ENCODE measurements at places on chromosomes 6 and 20.

- DNase-seq, result no peak
These were observed 143.4 kb downstream of the AIG1 start for GRCh38 chr6:143204045-143204444.

DNA sequence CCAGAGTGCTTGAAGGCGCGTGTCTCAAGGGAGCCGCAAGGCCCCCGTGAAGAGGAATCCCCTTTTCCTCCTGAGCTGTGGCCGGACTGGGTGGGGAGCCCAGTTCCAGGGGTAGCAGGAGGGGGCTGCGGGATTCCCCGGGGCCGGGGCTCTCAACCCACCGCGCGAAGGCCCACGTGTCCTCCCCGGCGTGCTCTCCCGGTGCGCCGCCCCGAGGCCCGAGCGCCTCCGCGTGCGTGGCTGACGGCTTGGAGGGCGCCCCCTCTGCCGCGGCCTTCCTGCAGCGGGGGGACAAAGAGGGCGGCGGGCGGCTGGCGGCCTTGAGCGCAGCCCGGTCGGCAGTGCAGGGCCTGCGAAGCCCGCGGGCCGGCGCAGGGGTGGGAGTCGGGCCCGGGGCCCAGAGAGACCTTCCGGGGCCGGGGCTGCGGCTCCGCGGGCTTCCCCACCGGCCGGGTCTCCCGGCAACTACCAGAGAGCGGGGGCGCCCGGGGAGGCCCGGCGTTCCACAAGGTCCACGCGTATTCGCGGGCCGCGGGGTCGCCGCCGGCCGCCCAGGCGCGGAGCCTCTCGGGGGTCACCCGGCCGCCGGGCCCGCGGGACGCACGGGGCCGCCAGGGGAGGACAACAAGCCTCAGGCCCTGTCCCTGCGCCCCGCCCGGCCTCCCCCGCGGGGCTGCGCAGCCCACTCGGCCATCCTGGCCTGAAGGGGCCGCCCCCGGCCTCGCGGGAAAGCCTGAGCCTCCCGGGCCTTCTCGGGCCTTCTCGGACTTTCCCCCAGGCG lies at the start of gene FAM217A:
FAM217A (minus strand) TSS at position 447 of the 781 bp plus-strand sequence. CDS start 1,723 bp downstream, outside the sequence.
- no peak for DNase-seq

DNA sequence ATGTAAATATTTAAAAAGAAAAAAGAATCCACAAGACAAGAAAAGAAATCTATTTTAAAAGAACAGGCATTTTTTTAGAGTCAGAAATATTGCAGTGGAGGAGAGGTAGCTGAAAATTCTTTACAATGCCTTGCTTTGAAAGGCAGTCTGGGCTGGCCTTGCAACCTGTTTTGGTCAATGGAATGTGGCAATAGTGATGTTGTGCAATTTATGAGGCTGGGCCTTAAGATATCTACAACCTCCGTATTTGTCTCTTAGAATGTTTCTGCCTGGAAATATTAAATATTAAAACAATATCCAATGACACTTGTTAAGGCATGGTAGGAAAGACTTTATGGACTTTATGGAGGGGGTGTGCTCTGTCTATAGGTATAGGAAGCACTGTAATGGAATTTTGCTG lies 14.8 kb upstream of the SCGN start:
- no peak for DNase-seq

GRCh38 chr20:17856837-17857605 lies 111.6 kb downstream of the SNX5 start:
- no peak for DNase-seq

DNA sequence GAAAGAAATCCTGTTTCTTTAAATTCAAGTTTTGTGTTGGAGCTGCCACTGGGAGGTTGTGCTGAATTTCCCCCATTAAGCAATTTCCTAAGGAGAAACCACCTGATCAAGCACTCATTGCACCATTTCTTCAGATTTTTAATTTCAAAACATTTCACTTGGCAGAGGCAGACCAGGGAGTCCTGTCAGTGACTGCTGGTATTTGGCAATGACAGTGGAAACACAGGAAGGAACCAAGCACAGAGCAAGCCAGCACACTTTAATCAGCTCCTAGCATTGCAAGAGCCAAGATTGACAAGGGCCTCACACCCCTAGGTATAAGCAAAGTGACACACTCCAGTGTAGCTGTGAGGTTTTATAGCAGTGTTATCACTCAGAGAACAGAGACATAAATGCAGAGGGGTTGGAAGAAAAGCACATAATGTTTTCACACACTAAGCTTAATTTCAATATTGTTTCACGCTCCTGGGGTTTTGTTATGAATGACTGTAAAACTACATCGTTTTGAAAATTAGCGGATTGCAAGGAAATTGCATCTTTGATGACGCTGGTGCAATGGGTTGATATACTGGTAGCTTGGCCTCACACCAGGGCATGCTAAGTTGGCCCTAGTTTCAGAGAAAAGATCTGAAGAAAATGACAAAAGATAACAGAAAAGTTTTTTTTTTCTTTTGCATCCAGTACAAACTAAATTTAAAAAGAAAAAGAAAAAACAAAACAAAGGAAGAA lies 768.4 kb downstream of the TFAP2A start:
- no peak for DNase-seq

DNA sequence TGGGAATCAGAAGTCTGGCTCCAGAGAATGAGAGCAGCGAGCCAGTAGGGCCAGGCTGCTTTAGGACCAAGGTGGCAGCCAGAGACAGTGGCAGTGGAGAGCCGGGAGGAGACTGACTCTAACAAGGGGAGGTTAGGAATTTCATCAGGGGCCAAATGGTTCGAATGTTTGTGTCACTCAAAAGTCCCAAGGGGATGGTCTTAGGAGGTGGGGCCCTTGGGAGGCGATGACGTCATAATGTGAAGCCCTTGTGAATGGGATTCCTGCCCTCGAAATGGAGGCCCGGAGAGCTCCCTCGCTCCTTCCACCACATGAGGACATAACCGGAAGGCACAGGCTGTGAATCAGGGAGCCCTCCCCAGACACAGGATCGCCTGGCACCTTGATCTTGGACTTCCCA lies 299.7 kb downstream of the QKI start:
- DNase-seq, result no peak

DNA sequence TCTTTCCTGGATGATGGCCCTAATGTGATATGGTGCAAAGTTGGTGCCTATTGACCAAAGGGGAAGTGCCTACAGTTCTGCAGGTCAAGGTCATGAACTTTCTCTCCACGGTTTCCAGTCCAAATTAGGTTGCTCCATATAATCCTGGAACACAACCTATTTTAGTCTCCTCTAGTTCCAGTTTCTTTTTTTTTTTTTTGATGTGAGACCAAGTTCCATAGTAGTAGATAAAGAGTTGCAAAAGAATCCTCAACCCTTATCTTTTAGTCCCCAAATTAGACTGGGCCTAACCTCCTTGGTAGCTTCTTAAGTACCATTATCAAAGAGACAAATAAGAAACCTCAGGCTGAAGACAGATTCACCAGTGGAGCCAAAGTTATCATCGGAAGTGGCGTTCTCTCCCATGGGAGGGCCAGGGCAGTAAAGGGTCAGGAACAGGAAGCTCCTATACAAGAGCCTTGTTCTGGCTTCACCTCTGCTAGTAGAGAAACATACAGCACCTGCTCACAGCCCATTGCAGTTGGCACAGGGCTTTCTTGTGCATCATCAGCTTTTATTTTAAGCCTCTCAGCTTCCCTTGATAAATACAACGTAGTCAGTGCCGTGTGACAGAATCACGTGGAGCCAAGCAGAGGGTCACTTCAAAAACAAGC lies 132.2 kb upstream of the RREB1 start:
- DNase-seq, result no peak

DNA sequence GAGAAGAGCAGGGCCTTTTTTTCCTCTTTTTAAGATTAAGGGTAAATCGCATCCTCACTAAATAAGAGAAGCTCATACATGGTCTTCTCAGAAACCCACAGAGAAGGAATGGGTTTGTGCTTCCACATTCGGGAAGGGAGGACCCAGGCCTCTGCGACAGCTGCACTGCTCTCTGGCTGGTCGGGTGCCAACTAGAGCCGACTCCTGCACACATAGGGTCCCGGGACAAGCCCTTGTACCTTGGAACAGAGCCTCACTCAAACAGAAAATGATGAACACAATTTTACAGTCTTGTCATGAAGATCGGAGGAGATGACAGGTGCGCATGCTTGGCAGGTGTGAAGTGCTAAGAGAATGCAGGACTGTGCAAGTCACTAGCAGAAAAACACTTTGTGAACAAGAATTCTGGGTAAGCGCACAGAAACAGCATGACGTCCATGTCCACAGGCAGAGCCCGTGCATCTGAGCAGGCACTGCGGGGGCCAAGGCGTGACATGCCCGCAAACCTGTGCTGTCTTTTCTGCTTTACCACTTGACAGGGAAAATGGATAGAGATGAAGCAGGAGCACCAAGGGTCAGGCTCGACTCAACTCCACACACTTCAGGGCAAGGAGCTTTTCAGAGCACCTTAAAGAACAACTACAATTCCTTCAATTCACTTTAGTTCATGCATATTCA lies 101.0 kb upstream of the MPC1 start:
- DNase-seq, result no peak

GRCh38 chr20:43460172-43460829 lies 2.6 kb downstream of the SRSF6 start:
- no peak for DNase-seq

DNA sequence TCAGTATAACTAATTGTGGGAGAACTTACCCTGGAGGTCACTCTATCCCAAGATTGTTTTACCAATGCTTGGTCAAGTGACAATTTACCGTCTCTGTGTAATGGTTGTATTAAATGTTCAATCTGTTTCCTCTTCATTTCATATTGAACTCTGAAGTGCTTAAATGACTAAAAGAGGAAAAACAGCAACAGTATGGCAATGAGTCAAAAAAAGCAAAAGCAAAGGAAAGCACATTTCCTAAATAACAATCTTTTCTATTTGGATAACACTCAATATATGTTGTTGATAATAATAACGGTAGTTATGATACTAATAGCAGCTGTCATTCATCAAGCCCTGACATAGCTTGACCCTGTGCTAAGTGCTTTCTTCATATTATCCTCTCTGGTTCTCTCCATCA lies 152.4 kb downstream of the SYNE1 start:
- no peak for DNase-seq

GRCh38 chr20:10415013-10415650 lies 18.9 kb downstream of the MKKS start:
- no peak for DNase-seq
